ENCODE measurements at places on chromosomes 5 and 9.

DNA sequence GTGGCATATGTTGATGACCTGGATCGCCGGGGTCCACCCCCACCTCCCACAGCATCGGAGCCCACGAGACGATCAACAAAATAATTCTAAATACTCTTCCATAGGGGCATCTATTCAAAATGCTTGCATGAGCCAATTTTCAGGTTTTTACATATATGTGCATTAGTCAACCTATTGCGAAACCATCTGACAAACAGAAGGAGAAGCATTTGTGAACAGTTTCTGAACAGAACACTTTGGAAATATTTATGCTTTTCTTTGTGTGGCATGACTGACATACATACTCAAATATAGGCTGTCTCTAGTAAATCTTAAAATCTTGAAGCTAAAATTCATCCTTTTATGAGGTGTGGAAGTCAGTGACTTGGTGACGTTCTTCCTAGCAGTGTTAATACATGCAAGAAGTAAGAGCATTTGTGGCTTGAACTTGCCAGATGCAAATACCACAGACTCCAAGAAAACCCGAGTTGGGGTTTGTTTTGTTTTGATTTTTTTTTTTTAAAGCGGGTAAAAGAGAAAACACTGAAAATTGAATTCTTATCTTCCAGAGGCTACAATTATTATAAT lies 5.3 kb downstream of the GPR151 start:
- no peak for DNase-seq

- DNase-seq: no peak
These were observed 131.7 kb downstream of the ADAMTS16 start for GRCh38 chr5:5271786-5272321.

DNA sequence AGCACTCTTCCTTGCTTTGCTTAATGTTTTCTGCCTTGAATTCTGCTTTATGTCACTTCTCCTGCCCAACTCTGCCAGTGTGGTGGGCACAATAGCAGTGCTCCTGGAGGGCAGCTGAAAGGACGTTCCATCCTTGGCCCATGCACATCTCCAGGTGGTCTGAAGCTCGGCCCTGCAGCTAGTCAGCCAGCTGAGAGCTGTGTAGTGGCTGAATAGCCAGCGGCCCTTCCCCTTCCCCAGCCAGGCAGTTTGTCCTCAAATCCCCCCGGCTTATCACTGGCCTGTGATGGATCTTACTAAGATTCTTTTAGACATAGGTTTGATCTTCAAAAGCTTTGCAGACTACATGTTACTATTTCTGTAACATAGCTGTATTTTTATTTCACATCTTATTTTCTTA lies 42.7 kb upstream of the ANGPTL2 start:
- no peak for DNase-seq

- no peak for DNase-seq
These were observed 69.7 kb upstream of the TRIM32 start for GRCh38 chr9:116617389-116617788.

DNA sequence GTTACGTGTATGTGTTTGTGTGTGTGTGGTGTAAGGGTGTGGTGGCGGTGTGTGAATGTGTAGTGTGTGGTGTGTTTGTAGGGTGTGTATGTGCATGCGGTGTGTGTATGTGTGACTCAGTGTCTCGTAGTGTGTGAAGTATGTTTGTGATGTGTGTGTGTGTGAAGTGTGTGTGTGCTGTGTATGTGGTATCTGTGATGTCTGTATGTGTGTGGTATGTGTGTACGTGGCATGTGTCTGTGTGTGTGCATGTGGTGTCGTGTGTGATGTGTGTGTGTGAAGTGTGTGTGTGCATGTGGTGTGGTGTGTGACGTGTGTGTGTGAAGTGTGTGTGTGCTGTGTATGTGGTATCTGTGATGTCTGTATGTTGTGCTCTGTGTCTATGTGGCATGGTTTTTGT lies 339.4 kb downstream of the MTRR start:
- DNase-seq: no peak

GRCh38 chr5:1116977-1117376 lies 5.1 kb upstream of the SLC12A7 start:
- DNase-seq: no peak

GRCh38 chr5:119358530-119358900 lies 2.7 kb downstream of the TNFAIP8 start:
- DNase-seq: no peak

DNA sequence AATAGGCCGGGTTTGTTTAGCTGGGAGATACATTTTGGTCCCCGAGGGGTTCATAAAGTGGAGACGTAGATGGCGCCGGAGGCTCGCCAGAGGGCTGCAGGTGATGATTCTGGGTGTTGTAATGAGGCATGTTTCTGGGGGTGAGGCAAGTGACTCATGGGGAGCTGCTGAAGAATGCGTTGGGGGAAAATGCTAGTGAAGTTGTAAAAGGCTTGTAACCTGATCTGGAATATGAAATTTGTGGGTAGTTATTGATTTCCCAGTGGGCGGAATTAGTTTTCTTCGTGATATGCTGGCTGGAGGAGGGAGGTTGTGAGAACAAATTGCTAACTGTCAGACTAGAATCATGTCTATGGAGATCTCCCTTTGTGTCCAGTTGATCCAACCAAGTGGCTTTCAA lies 158.3 kb downstream of the DOCK2 start:
- DNase-seq: no peak
